ENCODE measurements at places on chromosomes 7 and 10.

GRCh38 chr10:48976196-48976595 lies 36.6 kb upstream of the LRRC18 start:
- DNase-seq: no peak

DNA sequence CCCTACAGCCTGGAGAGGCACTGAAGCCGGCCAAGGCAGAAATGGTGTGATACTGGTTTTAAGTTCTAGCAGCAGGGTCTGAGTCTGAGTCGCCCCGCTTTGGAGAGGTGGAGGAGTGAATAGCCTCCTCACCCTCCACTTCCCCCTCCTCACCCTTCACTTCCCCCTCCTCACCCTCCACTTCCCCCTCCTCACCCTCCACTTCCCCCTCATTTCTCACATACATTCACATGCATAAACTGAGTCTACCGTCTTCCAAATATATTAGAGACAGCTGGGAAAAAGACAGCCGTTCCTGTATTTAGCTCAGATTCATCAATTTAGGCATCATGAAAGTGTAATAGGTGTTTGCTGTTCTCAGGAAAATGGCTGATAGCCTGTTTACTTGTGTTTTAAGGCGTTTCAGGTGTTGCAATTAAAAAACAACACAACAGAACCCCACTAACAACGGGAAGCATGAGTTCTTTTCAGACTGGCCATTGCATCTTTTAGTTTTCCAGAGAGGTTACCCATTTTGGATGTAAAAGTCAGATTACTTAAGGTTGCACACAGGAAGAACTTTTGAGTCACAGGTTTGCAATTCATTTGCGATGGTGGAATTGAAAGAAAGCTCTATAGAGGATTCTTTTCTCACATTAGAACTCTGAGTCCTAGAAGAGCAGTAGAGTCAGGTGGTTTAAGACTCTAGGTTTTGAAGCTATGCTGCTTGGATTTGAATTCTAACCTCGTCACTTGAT lies 861 bp downstream of the NRBF2 start:
- no peak for DNase-seq

GRCh38 chr7:142481548-142481947 lies 223.7 kb upstream of the PRSS58 start:
- DNase-seq: no peak

DNA sequence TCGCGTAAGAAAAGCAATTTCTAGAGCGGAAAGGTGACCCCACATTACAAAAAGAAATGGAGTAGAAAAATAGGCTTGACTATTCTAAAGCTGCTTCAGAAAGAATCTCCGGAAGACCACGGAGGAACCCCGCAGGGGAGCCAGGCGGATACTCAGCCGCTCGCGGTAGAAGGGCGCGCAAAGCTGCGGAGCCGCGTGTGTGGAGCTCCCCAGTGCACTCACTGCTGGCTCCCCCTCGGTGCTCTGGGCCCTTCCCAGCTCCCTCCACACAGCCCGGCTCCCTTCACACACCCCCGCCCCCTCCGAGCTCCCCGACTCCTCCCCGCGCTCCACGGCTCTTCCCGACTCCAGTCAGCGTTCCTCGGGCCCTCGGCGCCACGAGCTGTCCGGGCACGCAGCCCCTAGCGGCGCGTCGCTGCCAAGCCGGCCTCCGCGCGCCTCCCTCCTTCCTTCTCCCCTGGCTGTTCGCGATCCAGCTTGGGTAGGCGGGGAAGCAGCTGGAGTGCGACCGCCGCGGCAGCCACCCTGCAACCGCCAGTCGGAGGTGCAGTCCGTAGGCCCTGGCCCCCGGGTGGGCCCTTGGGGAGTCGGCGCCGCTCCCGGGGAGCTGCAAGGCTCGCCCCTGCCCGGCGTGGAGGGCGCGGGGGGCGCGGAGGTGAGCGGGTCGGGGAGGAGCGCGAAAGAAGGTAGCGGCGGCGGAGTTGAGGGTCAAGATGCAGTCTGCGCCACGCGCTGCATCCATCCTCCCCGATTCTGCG lies at the start of gene STEAP2:
TSS of gene STEAP2 (plus strand) at position 350 of the 758 bp plus-strand sequence. CDS start 13,343 bp downstream, outside the sequence.
- DNase-seq: peak; percentile 41

GRCh38 chr7:45703911-45704682 lies 129.9 kb downstream of the ADCY1 start:
- peak; percentile 16 for DNase-seq

GRCh38 chr10:133261726-133262325 lies 14.8 kb downstream of the ADAM8 start:
- DNase-seq: peak; percentile 90

DNA sequence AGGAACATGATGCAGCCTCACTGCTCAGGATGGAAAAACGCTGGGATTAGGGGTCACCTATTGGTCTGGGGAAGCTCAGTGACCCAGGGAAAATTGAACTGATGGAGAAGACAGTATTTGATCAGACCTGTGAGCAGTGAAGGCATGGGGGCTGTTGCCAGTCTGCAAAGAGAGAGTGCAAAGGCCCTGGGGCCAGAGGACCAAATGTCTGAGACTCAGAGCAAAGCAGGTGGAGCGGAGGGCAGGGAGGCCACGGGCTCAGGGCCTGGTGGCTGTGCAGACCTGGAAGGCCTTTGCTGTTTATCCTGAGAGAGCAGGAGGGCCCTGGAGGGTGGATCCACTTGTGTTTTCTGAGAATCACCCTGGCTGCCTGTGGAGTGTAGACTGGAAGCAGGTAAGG lies 67.1 kb downstream of the INPP5A start:
- DNase-seq: no peak

DNA sequence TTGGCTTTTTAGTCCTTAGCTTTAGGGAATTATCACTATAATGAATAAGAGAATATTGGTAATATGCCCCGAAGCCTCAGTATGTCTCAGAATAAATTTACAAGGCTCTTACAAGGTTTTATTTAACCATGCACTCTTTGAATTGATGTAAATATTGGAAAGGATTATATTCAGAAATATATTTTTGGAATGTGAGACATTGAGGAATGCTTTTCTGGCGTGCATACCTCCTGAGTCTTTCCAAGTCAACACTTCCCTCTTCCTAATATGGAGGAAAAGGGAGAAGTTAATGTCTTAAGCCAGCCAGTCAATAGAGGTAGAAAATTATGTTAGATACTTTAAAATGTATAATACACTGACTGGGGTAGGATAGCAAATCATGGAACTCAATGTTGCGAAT lies 1.2 kb upstream of the OR2F1 start:
- DNase-seq: no peak

- peak; percentile 71 for DNase-seq
Observed at GRCh38 chr10:6140141-6140841, 51.5 kb downstream of the RBM17 start.

DNA sequence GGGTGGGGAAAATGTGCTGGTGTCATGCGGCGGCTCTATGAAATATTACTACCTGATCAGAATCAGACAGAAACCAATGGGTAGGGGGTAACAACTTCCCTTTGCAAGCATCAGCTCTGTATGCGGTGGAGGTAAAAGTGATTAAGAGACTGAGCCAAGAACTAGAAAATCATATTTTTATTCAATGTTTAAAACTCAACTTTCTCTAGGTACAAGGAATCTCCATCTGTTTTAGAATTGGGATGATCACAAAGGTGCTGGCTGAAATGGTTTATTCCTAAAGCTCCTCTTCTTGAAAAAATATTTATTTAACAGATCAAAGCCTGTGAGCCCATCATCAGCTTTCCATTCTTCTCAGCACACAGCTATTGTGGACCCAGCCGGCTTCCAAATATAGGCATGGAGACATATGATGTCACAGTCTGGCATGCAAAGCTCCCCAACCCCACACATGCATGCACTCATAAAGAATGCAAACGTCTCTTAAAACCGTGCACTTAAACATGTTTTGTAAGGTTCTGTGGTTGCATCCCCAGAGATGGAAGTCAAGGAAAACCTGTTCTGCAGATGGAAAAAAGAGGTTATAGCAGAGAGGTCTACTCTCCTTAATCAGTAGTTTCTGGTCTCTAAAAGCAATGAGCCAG lies 126.0 kb downstream of the SKIDA1 start:
- no peak for DNase-seq

Data from activated CD8-positive, alpha-beta memory T cell treated with anti-CD3 and anti-CD28 coated beads, Interleukin-2, amount 10 ng/mL, durations not matched to agents 7 days and 5 days (primary cell).